ENCODE measurements at places on chromosomes 2 and 18. TPM values are rescaled to one million over a fixed set of nuclear protein-coding genes. Genes with fewer than 3 reads are reported as not detected.

ANKRD23 gene
- 10.1 TPM for total RNA-seq

IGFBP2 gene
- total RNA-seq, result 0.21 TPM

CYBRD1 gene
- 13.6 TPM for total RNA-seq

DNA sequence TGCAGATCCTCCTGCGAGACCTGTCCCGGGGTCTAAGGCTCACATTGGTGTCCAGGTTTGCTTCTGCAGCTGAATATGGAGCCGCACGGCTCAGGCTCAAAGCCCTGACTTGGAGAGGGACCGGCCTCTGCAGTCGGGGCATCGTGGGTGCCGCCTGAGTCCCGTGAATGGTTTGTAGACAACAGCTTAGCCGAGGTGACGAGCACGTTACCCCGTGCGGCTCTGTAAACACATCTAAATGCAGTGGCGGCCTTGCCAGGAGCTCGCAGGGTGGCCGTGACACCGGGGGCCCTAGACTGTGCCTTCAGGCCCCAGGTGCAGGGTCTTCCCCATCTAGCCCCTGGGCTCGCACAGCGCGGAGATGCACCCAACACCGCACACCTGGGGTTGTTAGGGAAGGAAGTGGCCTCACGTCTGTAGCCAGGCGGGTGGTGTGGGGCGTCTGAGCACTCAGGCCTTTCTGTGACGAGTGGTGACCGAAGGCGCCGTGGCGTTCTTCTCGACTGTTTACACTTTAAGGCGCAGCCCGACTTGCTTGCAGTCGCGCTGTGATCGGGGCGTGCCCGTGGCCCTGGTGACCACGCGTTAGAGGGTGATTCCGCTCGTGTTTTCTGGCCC, 91.6 kb downstream of the NFATC1 start:
- peaks cover 4% of the 10 kb centered on the region for H3K4me1 ChIP-seq
- peaks cover 20% of the 10 kb centered on the region for H3K36me3 ChIP-seq
- no peak overlapping the region for H3K27ac ChIP-seq

DNA sequence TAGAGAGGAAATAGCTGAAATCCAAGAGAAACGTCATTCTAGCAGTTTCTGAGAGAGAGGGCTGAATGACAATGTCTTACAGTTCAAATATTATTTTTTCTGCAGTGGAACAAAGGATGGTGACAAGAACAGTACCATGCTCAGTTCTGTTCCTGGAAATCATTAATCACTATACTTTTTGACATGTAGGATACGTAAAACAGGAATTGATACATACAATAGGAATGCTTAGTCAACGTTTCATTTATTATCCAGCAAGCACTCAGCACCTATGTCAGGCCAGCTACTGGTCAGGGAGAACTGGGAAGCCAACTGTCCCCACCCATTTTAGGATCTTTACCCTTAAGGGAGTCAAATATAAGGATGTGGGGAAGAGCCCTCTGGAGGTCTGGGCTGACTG, 114.7 kb downstream of the DHRS9 start:
- no peaks in the 10 kb centered on the region for H3K4me1 ChIP-seq
- no peak overlapping the region for H3K27ac ChIP-seq
- no peak for DNase-seq
- H3K4me3 ChIP-seq, result no peak overlapping the region

GRCh38 chr2:45233301-45233700, 224.0 kb upstream of the SIX2 start:
- no peaks in the 10 kb centered on the region for H3K27me3 ChIP-seq
- no peak for DNase-seq
- no peaks in the 10 kb centered on the region for H3K36me3 ChIP-seq
- no peak overlapping the region for H3K4me3 ChIP-seq
- H3K4me1 ChIP-seq, result no peaks in the 10 kb centered on the region

GRCh38 chr2:206971805-206972204, 32.5 kb downstream of the CPO start:
- no peaks in the 10 kb centered on the region for H3K27me3 ChIP-seq
- DNase-seq, result no peak
- H3K27ac ChIP-seq, result no peak overlapping the region
- no peak overlapping the region for H3K4me3 ChIP-seq

ZSWIM2 gene
- total RNA-seq, result not detected

- no peak overlapping the region for H3K27ac ChIP-seq
- no peaks in the 10 kb centered on the region for H3K27me3 ChIP-seq
- H3K4me3 ChIP-seq, result no peak overlapping the region
- no peak for DNase-seq
- H3K36me3 ChIP-seq, result no peaks in the 10 kb centered on the region
- H3K4me1 ChIP-seq, result no peaks in the 10 kb centered on the region
Observed at GRCh38 chr2:152363936-152364335, 29.0 kb downstream of the FMNL2 start.

DNA sequence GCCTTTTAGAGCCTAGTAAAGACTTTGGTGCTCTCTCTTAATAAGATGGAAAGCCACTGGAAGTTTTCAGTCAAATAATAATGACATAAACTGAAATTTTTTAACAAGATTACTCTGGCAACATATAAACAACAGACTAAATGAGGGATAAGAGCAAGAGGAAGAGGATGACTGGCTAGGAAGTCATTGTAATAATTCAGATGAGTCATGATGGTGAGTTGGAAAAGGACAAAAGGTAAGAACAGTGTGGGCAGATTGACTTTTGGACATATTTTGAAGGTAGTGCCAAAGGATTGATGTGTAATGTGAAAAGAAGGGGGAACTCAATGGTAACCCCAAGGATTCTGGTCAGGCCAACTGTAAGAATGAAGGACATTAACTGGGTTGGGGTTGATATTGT, 310.3 kb downstream of the NOL4 start:
- H3K27me3 ChIP-seq, result no peaks in the 10 kb centered on the region
- DNase-seq, result no peak
- H3K4me3 ChIP-seq, result no peak overlapping the region
- H3K4me1 ChIP-seq, result no peaks in the 10 kb centered on the region
- no peak overlapping the region for H3K27ac ChIP-seq

TCF23 gene
- total RNA-seq, result not detected
